ENCODE measurements at places on chromosomes 7 and 10.

DNA sequence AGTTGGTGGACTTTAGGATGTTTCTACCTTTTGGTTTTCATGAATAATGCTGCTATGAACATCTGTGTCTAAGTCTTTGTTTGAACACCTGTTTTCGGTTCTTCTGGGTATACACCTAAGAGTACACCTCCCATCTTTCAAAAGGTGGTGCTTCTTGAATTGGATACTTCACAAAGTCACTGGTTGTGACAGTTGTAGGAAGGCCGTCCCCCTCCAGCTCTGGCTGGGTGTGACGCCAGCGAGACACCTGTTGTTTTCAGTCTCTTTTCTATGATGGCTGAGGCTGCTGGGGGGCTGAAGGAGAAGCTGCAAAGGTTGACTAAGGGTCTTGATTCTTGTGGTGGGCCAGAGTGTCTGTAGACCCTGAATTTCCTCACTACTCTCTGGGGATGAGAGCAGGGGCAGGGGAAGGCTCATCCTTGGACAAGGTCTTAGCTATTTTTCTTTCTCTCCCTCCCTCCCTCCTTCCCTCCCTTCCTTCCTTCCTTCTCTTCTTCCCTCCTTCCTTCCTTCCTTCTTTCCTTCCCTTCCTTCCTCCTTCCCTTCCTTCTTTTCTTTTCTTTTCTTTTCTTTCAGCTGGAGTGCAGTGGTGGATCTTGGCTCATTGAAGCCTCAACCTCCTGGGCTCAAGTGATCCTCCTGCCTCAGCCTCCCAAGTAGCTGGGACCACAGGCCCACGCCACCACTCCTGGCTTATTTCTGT lies 5.6 kb downstream of the NEURL1 start:
- DNase-seq, result no peak

- no peak for DNase-seq
Observed at GRCh38 chr10:128573281-128573845, 447.1 kb upstream of the MKI67 start.

GRCh38 chr7:69002416-69002815 lies 595.9 kb upstream of the AUTS2 start:
- no peak for DNase-seq

DNA sequence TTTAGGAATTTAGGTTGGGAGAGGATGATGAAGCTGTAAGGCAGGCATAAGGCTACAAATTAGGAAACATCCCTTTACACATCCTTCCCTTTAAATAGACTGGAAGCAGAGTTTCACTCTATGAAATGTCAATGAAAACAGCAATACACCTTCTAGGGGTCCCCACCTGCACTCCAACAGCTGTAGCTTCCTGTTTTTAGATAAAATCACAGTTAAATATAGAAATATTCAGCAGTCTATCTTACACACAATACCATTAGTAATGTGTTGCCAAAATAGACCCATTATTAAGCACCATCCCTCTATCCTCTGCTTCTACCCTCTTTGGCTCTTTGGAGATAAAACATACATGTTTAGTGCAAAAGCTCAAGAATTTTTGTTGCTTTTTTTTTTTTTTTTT lies 237.4 kb downstream of the PCLO start:
- no peak for DNase-seq

- no peak for DNase-seq
Observed at GRCh38 chr7:128912281-128912680, 1.8 kb upstream of the KCP start.

DNA sequence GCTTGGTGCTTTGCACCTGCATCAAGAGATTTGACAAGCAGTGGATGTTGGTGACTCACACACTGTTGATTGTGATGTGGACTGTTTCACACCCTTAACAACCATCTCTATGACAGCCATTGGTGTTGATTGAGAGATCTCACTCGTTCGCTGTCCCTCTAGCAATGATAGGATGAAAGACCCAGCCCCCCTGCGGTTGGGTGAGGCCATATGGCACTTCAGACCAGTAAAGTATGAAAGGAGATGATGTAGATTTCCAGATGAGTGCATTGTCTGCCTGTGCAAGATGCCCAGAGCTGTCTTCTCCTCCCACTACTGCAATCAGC lies 138.7 kb upstream of the PRR15 start:
- DNase-seq, result no peak

DNA sequence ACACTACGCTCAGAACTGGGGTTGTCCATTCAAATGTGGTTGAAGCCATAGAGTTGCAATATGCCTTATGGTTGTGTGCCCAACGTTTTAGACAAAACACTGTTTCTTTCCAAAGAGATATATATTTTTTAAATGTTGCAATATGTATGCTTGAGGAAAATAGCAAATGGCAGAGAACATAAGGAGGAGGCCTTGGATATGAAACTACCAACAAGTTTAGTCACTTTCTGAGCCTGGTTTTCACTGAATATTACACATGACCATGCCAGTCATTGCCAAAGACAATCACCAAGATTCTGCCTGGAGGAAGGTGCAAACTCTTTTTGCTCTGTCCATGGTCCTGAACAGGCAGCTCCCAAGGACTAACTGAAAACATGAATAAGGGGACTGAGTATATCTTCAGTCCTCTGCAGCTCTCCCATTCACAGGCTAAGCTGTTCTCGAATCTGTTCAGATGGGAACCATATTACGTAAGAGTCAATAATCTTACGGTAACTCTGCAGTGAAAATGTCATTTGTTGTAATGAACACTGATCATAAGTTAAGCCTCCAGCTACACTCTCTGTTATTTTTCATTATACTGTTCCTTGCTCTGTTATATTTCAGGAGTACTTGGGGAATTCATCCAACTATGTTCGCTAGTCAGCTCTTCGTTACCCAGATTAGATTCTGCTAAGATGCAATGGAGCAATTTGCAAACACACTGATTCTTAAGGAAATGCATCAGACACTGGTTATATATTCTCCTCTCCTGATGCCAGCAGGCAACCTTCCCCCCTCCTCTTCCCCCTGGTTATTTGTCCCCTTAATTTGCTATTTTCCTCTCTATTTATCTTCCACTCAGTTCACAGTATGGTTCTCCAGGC lies 90.7 kb upstream of the C1QL3 start:
- DNase-seq, result peak; percentile 51

DNA sequence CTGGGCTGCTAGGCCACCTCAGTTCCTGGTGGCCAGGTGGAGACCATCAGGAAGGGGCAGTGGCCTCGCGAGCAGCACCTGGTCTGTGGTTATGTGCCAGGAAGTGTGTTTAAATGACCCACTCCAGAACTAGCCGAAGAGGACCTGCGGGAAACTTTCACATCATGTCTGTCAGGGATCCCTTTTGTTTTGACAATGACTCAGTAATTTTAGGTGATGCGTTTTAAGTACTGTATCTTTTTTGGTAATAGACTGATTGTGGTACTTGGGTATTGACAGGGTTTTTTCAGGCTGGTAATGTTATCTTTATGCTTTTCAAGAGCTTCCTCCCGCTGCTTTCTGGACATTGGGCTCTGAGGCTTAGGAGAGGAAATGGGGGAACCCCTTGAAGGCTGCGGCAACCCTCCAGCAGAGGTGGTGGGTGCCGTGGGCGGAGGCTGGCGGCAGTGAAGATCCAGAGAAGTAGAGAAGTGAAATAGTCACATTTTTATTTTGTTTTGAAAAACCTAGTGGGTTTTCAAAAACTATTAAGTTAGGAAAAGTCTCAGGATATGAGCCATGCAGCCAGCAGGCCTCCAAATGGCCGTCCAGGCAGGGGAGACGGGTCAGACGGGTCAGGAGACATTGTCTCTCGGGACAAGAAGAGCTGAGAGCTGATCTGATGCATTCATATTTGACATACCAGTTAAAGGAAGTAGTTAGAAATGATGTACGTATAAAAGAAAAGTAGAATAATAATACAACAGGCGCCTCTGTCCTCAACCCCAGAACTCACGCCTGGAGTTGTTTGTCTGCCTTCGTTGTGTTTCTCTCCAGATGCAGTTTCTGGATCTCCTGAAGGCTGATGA lies 27.7 kb downstream of the PPP2R2D start:
- peak; percentile 46 for DNase-seq

GRCh38 chr7:21566094-21566493 lies 23.3 kb downstream of the DNAH11 start:
- no peak for DNase-seq

DNA sequence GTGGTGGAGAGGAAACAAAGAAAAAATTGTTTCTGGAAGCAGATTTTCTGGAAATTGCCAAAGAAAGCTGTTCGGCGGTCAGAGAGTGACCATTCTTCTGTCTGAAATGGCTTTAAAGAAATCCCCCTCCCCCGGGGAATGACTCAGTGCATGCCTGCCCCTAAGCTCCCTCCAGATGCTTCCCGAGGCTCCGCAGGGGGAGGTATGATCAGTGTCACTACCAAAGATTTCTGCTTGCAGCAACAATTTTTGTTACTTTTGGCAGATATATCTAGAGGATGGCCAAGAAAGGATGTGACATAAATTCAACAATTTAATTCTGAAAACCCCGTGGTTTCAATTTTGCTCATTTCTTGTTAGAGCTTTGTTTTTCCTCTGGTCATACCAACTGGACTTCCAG lies 163.9 kb downstream of the JCAD start:
- no peak for DNase-seq

DNA sequence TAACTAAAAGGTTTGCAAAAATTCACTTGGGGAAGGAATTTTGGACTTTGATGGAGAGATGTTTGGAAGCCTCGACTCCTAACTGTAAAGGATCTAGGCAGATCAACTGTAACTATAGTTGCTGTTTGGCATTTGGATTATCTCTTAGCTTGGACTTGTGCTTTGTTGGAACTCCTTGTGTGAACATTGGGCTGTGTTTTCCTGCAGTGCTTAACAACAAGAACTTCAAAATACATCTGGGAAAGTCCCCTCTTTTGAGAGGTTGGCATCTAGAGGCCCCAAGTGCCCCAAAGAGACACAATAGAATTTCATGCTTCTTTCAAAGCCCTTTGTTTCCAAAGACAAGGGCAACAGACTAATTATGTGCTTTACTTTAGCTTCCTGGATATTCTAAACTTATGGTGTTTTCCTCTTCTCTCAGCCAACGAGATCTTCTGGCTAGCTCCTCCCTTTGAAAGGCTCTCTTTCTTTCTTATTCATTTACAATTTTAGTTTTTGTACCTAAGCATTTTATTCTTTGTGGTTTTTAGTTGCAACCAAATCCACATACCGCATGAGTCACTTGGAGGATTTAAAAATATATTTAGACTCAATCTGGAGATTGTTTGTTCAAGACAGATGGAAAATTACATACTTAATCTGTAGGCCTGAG lies 11.6 kb downstream of the ABCA13 start:
- peak; percentile 36 for DNase-seq

DNA sequence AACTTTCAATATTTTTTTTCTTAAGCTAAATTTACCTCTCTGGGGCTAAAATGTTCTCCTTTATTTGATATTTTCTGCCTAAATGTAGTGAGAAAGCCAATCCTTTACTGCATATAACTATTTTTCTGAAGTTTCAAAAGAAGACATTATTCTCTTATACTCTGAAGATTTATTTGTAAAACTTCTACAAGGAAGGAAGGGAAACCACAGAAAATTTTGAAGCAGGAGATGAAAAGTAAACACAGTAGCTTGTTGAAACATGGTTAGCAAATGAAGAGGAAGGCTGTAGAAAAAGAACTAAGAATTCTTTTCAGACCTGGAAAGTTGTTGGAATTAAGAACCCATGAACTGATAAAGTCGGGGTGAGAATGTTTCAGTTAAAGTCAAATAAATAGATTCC lies 330.3 kb downstream of the HGF start:
- no peak for DNase-seq

DNA sequence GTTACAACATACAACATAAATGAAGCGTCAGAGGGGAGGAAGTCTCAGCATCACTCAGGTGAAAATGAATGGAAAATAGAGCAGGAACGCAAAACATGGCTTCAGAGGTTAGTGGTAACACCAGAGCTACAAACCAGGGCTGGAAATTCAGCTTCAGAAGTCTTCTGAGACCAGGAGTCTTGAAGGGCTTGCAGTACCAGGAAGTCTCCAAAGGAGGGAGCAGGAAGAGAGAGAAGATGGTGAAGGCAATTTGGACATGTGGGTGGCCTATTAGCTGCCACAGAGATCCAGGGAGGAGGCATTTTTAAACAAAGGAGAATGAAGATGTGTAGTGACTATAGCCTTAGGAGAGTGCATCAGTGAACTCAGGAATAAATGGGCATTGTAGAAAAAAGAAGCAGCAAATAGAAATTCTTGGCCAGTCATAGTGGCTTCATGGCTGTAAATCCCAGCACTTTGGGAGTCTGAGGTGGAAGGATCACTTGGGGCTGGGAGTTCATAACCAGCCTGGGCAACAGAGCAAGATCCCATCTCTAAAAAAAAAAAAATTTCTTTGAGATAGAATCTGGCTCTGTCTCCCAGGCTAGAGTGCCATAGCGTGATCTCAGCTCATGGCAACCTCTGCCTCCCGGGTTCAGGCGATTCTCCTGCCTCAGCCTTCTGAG lies 9.3 kb upstream of the TET1 start:
- peak; percentile 57 for DNase-seq

- DNase-seq, result no peak
Observed at GRCh38 chr10:94011296-94011695, 17.6 kb downstream of the PLCE1 start.

DNA sequence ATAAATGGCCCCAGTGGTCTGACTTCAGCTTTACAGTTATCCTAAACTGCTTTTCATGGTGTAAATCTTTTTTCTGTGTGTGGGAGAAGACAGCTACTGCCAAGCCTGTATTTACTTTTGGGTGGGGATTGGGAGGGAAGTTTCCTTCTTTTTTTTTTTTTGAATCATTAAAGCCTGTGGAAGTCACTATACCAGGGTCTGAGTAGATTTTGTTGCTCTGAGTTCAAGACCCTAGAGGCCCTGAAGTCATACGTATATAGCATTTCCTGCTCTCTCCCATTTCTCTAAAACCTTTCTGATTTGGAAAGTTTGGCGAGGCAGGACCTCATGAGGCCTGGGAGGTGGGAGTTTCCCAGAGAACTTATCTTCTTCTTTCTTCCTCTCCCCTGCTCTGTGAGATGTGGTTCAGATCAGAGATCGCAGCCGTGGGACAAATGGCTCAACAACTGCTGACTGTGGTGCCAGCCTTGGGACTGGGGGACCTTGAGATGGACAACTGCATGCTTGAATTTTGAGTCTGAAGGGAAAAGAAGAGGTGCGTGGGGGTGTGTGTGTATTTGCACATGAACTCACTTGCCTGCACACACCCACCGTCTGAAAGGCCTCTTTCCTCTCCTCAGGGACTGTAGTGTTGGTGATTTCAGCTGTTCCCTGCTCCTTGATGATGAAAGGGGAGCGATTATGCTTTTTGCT lies 18.1 kb downstream of the LRMDA start:
- DNase-seq, result no peak

- DNase-seq, result no peak
Observed at GRCh38 chr10:78600740-78601139, 468.0 kb upstream of the ZMIZ1 start.

All from MV-4-11 (cell line).